Esophagus squamous epithelium (tissue), 5 donors: ENCODE measurements at places on chromosomes 5 and 9.

DNA sequence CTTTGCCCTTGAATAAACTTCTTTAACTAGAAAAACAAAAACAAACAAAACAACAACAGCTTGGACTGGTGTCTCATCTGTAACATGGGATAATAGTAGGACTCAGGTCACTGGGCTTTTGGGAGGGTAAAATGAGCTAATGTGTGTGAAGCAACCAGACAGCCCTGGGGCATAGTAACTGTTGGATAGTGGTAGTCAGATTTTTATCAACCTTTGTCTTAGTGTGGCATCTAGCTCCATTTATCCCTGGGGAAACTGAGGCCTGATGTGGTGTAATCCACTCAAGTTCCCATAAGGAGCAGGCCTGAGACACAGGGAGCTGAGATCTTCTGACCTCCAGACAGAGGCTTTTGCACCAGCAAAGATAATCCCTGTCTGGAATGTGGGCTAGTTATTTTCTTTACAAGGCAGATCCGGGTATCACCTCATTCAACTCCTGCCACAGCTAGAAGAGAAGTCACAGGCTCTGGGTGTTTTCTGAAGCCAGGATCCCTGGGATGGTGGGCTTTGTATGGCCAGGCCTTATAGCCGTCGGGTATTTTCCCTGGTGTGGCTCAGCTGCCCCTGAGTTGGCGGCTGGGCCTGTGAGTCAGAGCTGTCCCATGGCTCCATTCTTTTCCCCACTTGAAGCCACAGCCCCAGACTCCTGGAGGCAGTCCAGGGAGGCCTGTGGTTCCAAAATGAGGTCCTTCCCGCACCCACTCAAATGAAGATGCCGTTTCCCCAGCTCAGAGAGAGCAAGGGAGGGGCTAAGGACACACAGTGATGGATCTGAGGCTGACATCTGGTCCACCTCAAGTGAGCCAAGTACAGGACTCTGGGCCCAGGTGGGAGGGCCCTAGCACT lies 26.1 kb upstream of the CSF1R start:
- no peak for DNase-seq

DNA sequence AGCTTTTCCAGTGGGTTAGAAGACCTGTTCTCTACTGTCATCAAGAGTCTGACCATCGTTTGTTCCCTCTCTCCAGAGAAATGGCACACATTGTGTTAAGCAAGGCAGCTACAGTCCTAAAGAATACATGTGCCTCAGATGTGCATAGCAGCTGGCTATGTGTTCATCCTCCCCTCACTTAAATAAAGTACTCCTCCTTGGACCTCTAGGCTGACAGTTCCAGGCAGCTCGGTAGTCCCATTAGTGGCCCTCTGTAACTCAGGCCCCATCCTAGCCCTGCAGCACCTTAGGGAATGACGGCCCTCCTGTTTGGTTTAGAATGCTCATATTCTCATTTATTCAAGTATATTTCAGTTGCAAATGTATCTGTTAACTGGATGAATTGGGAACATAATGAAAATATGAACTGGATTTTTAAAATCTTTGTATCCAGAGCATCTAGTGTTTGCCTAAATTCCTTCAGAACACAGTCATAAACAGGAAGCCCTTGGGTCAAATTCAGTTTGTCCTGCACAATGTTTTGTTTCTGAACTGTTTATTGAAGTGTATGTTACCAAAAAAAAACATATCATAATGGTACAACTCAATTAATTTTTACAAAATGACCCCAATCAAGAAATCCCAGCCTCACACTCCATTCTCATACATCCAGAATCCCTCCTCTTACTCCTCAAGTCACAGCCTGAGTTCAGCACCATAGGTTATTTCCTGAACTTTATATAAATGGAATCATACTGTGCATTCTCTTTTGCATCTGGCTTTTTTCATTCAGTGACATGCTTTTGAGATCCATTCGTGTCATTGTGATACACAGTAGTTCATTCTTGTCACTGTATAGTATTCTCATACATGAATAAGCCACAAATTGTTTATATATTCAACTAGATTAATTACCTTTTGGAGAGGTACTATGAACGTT lies 1.6 kb upstream of the ASPN start:
- no peak for DNase-seq

DNA sequence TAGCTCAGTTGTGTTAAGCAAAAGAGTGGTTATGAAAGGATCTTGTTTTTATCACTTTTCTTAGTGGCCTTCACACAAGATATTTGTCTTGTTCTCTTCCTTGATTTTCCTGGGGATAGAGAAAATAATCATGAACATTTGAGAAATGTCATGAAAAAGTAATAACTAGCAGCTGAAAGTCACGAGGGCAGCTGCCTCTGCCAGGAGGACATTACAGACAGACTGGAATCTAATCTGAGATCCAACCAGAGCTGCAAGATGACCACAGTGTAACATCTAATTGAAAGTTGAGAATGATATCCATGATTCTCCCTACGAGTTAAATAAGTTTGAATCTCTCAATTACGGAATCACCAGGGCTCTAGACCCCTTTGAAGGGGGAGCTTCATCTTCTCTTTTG lies 274.9 kb downstream of the ARHGAP26 start:
- DNase-seq, result no peak

DNA sequence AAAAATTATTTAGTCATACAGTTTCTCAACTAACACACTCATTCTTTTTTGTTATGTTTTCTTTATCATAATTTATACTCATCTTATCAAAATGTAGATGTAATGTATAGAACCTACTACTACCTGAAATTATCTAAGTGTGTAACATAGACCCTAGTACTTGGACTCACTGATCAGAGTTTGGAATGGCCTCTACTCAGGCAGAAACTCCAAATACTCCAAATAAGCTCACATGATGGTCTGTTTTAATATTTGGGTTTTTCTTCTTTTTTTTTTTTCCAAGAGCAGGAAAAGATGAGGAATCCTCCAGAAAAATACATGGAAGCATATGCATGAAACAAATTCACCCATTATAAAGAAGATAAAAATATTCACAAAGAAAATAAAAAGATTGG lies 126.3 kb downstream of the PDE4D start:
- DNase-seq, result no peak

DNA sequence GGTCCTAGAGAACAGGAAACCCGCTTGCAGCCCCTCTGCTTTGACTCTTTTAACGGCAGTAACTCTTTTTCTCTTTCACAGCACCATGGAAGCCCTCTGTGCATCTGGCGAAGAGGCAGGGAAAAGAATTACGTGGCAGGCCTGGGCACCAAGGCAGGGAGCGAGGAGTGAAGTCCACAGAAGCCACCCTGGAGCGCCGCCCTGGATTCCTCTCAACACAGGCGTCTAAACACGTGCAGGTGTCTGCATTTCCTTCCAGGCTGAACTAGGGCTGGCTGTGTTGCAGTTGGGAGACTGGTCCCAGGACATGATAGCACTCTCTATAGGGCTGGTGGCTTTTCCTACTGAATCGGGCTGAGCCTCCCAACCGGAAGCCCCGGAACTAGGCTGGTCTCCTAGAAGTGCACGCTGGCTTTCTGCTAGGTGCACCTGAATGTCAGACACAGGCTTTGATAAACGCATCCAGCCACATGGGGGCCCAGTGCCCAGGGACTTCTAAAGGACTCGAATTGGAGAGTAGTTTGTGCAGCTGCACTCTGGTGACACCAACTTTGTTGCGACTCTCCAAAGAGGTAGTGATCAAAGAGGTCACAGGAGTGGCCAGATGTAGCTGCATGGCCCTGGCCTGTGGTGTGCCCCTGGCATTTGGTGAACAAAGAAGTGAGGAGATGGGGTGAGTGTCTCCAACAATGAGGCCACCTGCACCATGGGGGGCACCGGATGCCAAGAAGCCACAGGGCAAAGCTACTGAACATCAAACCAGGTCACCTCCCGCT lies 54.5 kb downstream of the AK8 start:
- DNase-seq, result no peak

DNA sequence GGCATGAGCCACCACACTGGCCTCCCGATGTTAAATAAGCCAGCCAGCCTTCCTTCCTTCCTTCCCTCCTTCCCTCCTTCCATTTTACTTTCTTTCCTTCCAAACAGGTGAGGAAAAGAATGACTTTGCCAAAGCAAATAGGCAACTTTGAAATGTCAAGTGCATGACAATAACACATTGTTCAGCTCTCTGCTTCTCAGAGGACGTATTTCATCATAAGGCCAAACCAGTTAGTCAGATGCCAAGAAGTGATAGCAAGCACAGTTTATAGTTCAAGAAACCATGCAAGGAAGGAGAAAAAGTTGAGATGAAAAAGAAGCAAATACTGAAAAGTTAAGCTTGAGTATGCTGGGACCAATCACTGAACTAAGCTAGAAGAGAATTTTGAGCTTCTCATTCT lies 29.5 kb downstream of the POU4F3 start:
- no peak for DNase-seq

- no peak for DNase-seq
These were observed 25.0 kb upstream of the CEP78 start for GRCh38 chr9:78210841-78211301.

DNA sequence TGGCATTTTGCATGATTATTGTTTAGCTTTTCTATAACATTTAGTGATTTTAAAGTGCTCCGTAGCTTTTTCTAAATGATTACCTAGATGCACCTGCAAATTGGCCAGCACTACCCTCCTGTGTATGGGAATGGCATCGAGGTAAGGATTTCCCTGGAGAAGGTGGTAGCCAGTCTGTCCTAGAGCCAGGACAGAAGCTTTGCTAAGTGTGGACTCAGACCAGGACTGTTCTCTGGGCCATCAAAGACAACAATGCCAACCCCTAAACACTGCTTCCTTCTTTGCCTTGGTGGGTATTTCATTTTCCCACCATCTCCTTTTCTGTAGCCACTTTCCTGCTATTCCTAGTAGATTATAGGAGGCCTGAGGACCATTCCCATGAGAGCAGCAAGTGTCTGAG lies 53.0 kb downstream of the CD180 start:
- DNase-seq, result no peak

GRCh38 chr5:51378448-51379330 lies 4.6 kb upstream of the ISL1 start:
- DNase-seq, result no peak

- no peak for DNase-seq
These were observed 51.9 kb downstream of the GALNT10 start for GRCh38 chr5:154242442-154242841.

DNA sequence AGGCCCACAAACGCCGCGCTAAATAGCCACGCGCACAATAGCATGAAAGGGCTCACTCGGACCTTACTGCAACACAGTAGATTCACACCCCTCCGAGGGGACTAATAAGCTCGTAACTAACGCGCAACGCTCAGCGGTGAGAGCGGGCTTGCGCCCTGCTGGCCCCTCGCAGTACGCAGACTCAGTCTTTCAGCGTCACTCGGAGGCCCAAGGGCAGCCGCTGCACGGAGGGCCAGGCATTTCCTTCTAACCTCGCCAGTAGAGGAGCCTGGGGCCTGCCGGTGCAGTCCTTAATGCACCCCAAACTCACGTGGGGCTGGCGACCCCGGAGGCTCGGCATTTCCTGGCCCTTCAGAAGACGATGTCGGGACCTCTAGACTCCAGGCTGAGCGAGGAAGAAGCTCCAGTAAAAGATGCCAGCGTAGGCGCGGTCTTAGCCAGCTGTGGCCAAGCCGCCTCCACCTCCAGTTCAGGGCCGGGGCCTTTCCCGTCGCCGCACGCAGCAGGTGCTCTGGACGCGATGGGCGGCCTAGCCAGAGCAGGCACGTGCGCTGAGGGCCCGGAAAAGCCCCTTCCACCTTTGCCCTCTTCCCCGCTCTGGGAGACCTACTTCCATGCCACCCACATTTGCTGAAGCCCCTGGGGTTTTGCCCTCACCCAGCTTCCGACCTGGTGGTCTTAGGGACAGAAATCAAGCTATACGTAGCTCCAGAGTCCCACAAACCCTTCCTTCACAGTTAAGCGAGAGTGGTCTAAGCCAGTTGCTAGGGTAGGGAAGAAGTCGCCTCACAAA lies 38.3 kb upstream of the TIFAB start:
- no peak for DNase-seq

GRCh38 chr5:56227691-56228090 lies 5.4 kb downstream of the ANKRD55 start:
- DNase-seq, result no peak

DNA sequence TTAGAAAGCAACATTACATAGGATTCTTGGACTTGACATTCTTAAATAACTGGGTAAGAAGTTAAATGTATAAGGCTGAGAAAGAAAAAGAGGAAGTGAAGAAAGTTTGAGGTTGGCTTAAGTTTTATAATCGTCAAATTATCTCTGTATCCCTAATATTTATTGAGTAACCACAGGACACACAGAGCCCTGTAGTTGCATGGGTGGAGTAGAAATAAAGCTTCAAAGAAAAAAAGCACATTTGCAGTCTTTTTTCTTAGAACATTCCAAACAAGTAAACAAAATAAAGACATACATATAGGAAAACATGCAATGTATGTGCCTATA lies 137.0 kb downstream of the CCDC192 start:
- no peak for DNase-seq

DNA sequence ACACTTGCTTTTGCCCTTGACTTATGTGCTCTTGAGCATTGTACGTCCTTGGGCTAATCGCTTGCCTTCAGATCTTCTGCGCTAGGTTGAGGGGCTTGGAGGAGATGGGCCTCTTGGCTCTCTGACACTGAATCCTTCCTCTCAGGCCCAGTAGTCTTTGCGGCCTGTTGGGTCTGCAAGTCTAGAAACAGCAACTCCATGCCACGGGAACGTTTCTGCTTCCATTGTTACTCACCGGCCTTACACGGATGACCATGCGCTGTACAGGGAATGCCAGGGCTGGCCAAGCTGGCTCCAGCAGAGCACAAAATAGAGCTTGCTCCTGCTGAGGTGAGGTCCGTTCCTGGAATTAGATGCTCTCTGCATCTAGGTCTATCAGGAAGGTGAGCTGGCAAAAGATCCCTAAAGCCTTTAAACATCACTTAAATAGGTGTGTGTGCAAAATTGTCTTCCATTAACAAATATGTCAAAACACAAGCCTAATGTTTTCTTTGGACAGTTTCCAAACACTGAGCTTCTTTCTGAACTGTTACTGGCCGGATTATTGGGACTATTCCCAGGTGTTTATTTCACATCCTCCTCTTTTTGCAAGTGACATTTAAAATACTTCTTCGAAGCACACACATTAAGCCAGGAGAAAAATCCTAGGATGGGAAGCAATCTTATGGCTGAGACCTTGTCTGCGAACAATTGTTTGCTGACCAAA lies 29.7 kb downstream of the DAPK1 start:
- DNase-seq, result no peak

DNA sequence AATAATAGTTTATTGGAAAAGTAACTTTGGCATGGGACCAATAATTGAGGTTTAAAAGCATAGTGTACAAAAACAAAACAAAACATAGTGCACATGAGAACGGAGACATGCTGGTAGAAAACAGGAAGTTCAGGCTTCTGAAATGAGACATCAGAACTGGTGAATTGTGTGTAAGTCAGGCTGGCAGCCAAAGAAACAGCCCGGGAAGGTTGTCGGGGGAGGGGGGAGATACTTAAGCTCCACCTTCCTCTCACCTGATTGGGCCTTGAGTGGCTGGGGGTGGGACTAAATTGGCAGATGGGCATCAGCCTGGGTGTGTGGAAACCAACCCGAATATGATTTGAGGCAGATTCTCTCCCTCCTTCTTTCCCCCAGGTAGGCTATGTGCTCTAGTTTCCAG lies 256.3 kb downstream of the SMARCA2 start:
- no peak for DNase-seq
